Stimulated activated CD4-positive, alpha-beta T cell treated with anti-CD3 and anti-CD28 coated beads, Interleukin-1b, Interleukin-23, amount 100 ng/mL, for 1 hour (primary cell): ENCODE measurements at places on chromosomes 7 and 10.

DNA sequence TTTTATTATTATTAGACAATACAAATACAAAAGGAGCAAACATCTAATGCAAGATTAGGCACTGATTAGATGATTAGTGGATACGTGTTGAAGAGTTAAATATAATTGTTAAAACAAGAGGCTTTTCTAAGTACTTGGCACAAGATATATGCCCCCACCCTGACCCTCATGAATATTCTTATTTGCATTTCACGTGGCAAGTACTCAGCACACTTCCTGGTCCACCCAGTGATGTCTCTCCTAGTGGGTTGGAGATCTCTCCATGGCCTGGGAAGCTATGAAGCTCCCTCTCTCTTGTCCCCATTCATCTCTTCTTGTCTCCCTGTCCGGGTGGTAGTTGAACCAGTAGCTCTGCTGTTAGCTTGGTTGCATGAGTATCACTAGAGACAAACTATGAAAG, 375.3 kb downstream of the ADRA2A start:
- DNase-seq = no peak

GRCh38 chr7:93367254-93367653, 135.1 kb downstream of the VPS50 start:
- DNase-seq = no peak

DNA sequence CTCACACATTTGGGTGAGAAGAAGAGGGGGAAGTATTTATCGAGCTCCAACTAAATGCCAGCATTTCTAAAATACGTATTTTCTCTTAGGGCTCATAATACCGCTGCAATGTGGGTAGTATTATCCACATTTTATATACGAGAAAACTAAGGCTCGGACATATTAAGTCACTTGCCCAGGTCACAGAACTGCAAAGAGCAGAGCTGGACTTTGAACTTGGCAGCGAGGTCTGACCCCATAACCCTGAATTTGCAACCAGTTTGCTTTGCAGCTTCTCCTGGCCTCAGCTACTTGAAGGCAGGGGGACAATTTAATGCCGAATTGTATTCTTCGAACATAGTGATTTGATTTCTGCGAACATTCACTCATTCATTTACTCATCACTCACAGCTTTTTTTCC, 7.2 kb downstream of the ABLIM1 start:
- DNase-seq = no peak

DNA sequence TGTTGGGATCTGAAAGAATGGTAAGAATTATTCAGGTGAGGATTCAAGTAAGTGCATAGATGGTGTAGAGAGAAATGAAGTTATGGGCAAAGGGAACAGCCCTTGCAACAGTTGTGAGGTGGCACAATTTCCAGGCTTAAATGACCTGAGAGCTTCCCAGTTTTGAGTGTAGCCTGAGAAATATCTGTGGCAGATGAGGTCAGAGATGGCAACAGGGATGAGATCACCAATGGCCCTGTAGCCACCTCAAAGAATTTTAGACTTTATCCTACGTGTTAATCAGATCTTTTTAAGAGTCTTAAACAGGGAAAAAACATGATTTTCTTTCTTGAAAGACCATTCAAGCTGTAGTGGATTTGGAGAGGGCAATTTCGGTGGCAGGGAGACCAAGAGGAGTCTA, 1.9 kb upstream of the NRF1 start:
- no peak for DNase-seq

- DNase-seq = no peak
Measured at GRCh38 chr7:34841326-34841725, 183.3 kb downstream of the NPSR1 start.

DNA sequence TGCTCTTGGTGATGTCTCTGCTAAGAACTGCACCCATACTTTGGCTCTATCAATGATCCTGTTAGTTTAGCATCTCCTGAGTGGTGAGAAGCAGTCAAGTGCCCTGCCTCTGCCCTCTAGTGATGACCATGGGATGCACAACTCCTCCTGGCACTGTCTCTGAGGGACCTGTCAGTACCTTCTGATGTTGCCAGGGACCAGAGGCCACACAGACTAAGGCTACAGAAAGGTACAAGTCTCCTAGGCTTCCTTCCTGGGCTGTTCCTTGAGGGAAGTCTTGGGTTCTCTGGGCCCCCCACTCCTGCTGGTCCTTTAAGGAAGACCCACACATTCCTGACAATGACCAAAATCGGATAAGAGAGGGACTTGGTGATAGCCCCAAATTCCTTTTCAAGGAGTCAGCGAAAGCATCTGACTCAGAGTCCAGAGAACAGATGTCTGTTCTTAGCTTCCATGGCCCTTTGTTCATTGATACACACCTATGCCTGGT, 15.3 kb downstream of the NKX2-3 start:
- no peak for DNase-seq

DNA sequence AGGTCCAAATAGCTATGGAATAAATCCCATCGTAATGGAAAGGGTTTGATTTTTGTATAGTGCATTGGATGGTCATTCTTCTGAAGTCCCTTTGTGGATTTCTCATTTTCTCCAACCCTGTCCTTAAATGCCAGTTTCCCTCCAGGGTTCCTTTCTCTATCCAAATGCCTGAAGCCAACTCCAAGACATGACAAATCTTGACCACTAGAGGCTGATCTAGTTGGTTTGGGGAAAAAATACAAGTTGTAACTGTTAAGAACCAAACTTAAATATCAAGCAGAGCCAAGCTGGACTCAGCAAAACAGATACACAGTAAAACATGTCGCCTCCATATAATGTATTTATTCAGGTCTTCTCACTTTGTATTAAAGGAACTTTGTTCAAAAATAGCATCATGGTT, 28.7 kb downstream of the FRMD4A start:
- no peak for DNase-seq

DNA sequence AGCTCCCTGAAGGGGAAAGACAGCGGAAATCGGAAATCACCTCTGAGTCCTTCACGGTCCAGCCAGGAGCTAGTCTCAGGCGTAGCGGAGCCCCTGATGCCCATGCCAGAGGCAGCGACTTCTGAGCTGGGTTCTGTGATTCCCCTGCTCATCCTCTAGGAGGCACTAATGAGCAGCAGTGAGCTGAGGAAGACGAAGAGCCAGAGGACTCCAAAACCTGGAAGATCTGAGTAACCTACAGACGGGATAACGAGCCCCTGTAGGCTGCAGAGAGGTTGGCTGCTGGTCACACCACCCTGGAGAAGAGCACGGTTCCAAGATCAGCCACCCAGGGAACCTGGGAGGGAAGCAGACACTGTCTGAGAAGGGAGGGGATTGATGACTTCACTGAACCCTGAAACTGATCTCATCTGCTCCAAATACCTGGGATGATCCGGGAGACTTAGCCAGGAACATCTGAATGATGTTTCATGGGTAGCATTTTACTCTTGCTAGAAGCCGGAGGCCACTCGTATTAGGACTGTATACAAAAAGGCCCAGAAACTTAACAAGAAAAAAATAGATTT, 304.1 kb downstream of the PAXIP1 start:
- no peak for DNase-seq
